ENCODE measurements at places on chromosomes 12 and 14.

DNA sequence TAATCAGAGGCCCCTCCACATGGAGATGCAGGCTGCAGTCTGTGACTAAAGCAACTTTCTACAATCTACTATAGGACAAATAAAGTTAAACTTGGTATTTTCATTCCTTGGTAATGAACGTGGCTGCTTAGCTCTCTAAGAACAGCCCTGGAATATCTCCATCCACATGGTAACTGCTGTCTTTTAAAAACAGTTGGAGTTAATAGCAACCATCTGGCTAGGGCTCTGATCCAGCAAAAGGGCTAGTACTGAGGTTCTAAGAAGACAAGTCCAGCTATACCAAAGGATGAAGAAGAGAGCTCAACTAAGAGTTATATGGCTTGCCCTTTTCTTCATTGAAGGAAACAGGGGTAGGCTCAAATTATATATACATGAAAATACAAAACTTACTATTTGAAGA, 920.1 kb downstream of the FLRT2 start:
- ATAC-seq, result peak; percentile 44

GRCh38 chr12:125038976-125039625, 26.1 kb upstream of the AACS start:
- no peak for ATAC-seq

- no peak for ATAC-seq
Observed at GRCh38 chr12:27979145-27979544, 6.6 kb upstream of the PTHLH start.

DNA sequence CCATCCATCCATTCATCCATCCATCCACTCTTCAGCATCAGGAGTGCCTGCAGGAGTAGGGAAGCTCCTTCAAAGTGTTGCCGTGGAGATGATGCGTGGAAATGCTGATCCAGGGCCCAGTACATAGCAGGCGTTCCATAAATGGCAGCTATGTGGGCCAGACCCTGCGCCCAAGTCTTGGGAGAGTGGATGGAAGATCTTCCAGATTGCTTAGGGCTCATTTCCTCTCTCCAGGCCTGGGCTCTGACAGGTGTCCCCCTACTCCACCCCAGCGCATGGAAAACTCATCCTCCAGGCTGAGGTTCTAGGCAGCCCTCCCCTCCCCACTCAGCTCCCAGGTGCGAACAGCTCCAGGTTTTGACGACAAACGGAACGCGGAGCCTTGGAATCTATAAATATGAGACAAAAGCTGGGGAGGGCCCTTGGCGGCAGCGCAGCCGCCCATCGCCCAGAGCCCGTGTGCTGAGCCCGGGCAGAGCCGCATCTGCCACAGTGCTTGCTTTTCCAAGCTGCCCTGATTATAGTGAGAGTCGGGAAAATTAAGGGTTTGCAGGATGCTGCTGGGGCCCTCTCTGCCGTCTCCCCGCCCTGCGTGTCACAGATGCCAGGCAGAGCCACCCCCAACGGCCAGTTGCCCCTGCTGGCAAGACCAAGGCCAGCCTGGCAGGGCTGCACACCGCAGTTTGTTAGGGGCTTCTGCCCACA, 1.6 kb downstream of the BEGAIN start:
- ATAC-seq, result no peak
